ENCODE measurements at places on chromosomes 1 and 21. TPM values are rescaled to one million over a fixed set of nuclear protein-coding genes. Genes with fewer than 3 reads are reported as not detected.

GJA4 gene
- polyA plus RNA-seq = not detected

HES3 gene
- polyA plus RNA-seq = not detected

TNFRSF18 gene
- 3.5 TPM for polyA plus RNA-seq

CD1E gene
- polyA plus RNA-seq = not detected

HORMAD1 gene
- polyA plus RNA-seq = 0.84 TPM

SSR2 gene
- polyA plus RNA-seq = 257 TPM

FAM163A gene
- not detected for polyA plus RNA-seq

GJB3 gene
- polyA plus RNA-seq = not detected

TCHHL1 gene
- polyA plus RNA-seq = not detected

GNG12 gene
- not detected for polyA plus RNA-seq

TRIM63 gene
- not detected for polyA plus RNA-seq

FCAMR gene
- polyA plus RNA-seq = not detected

FAF1 gene
- 26.3 TPM for polyA plus RNA-seq

OXCT2 gene
- polyA plus RNA-seq = 0.93 TPM

WNT2B gene
- 0.09 TPM for polyA plus RNA-seq

LPAR3 gene
- polyA plus RNA-seq = not detected

HEYL gene
- not detected for polyA plus RNA-seq

ARTN gene
- not detected for polyA plus RNA-seq

GBP7 gene
- not detected for polyA plus RNA-seq

SLC37A1 gene
- 14.8 TPM for polyA plus RNA-seq

SYF2 gene
- polyA plus RNA-seq = 91.2 TPM

CFAP74 gene
- polyA plus RNA-seq = not detected

ANKRD45 gene
- not detected for polyA plus RNA-seq

IFI44L gene
- polyA plus RNA-seq = 9.3 TPM

TMEM125 gene
- not detected for polyA plus RNA-seq

SLAMF6 gene
- polyA plus RNA-seq = 109 TPM

OR6K3 gene
- polyA plus RNA-seq = not detected

LCE1F gene
- polyA plus RNA-seq = not detected

LCE1B gene
- polyA plus RNA-seq = not detected

PRKAA2 gene
- not detected for polyA plus RNA-seq

DDR2 gene
- 0.43 TPM for polyA plus RNA-seq

PHLDA3 gene
- polyA plus RNA-seq = 0.64 TPM

ACTL8 gene
- polyA plus RNA-seq = not detected

LCE2C gene
- polyA plus RNA-seq = not detected

CLCA4 gene
- polyA plus RNA-seq = 0.16 TPM

DCDC2B gene
- polyA plus RNA-seq = not detected

NBPF6 gene
- not detected for polyA plus RNA-seq

CGN gene
- polyA plus RNA-seq = not detected

FAAH gene
- 1.2 TPM for polyA plus RNA-seq

Data from IgD-negative memory B cell (primary cell).